ENCODE measurements at places on chromosomes 5 and 9.
A peak's percentile ranks its signal among the peaks of the same experiment; 100 is the strongest.

GRCh38 chr9:98743329-98743728 is 34.6 kb upstream of the GABBR2 start:
- no peak for DNase-seq

DNA sequence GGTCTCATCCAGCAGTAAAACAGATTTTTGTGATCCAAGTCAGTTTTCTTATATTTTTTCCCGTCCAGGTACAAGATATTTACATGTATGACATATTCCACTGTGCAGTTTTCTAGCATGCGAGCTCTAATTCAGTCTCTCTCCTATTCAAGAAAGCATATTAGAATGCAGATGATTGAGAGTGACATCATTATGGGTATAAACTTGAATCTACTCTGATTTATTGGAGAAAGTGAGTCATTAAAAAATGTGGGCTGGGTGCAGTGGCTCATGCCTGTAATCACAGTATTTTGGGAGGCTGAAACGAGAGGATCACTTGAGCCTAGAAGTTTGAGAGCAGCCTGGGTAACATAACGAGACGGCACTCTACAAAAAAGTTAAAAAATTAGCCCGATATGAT is 6.2 kb downstream of the FER start:
- no peak for DNase-seq

GRCh38 chr5:172008111-172008455 is 1.6 kb upstream of the FBXW11 start:
- no peak for DNase-seq

GRCh38 chr5:143031781-143032580 is 261.8 kb downstream of the ARHGAP26 start:
- DNase-seq, result peak; percentile 62
